AG04449 (cell line): ENCODE measurements at places on chromosomes 16 and 17.

- peak; percentile 71 for DNase-seq
Measured at GRCh38 chr17:17514993-17515933, 19.1 kb upstream of the RASD1 start.

DNA sequence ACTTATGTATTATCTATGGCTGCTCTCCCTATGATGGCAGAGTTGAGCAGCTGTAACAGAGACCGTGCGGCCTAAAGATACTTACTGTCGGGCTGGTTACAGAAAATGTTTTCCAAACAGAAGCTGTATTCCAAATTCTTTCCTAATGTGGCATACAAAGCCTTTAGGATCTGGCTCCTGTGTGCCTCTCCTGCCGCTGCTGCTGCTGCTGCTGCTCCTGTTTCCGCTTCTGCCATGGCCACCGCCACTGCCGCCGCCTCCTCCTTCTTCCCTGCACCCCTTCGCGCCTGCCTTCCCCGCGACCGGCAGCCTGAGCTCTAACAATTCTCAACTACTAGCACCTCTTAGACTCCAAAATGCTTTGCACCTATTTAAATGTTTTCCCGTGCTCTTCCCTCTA, 263.9 kb upstream of the TBX2 start:
- DNase-seq, result no peak

GRCh38 chr16:1167276-1168107, 14.6 kb downstream of the CACNA1H start:
- no peak for DNase-seq

- no peak for DNase-seq
Measured at GRCh38 chr17:70767102-70767701, 597.9 kb downstream of the KCNJ2 start.

DNA sequence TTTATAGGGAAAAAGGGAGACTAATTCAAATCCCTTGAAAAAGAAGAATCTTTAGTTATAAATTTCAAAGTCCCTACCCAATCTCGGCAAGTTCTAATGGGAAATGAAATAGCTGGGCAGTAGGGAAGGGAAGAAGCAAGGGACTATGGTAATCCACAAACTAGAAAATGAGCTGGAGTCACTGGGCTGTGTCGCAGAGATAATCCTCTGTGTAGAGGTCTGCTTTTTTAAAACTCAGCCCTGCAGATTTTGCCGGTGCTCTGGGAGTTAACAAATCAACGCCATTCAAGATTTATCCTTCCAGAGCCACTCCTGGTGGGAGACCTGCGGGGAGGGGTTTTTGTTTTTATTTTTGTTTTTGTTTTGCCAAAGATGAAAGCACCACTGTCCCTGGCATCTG, 20.8 kb downstream of the SNX11 start:
- no peak for DNase-seq
